ENCODE measurements at places on chromosomes 3 and 15.

- DNase-seq, result no peak
Observed at GRCh38 chr3:183094711-183095110, 4.6 kb downstream of the MCCC1 start.

- no peak for DNase-seq
Observed at GRCh38 chr3:46987743-46988401, 8.4 kb downstream of the NBEAL2 start.

DNA sequence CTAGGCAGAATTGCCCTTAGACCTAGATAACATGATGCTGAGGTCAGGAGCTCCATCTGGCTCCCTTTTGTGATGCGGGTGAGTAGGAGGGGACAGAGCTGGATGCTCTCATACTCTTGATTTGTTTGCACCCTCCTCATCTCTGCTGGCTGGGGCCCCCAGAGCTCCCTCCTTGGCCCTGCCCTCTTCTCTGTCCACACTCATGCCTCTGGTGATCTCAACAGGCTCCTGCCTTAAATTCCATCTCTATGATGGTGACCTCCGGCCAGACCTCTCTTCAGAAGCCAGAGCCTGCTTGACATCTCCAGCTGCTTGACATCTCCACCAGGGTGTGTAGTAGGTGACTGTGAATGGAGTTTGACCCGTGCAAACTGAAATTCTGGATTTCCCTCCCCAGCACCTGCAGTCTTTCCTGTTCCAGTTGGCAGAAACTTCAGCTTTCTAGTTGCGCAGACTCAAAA is 4.3 kb upstream of the FGD5 start:
- DNase-seq, result no peak

DNA sequence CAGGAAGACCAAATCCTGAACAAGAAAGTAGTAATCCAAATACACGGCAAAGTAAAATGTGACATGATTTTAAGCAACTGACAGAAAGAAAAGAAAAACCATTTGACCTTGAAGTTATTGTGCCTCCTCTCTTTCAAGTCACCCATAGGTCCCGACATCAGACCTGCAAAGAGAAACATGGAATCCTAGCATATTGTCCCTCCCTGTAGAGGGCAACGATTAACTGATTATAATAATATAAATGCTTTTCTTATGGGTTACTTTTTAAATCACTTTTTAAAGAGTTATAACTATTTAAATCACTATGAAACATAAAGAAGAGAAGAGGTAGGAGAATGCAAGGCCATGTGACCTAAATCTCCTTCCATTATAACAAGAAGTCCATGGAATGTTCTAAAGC is 143.2 kb upstream of the LIPC start:
- no peak for DNase-seq

DNA sequence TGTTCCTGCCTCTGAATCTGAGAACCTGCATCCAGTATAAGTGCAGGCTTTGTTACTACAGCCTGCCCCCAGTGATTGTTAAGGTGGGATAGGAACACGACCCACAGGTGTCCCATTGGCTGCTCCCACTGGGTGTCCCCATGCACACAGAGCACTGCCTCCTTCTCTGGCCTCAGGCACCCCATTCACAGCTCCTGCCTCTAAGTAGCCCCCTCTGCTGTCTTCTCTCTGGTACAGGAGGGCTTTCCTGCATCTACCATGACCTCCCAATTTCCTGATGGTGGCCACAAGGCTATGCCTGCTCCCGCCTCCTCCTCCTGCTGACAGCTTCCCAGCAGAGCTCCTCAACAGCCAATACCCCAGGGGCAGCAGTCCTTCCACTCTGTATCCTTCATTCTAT is 238.6 kb upstream of the TMC3 start:
- DNase-seq, result no peak

DNA sequence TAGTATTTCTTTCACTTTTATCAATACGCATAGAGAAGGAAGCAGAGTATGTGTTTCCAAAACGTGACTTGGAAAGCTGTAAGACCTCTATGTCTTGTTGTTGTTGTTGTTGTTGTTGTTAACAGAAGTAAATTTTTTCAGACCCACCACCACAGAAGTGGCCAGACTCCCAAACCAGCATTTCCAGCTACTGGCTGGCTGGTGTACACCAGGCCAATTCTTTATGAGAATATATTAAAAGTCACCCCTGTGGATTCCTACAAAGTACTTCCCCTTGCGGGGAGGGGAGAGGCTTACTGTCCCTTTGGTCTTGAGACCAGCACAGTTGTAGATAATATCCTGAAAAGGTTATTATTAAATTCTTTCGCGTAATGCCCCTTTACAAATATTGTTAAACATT is 1.6 kb upstream of the FOXP1 start:
- DNase-seq, result no peak

- no peak for DNase-seq
Observed at GRCh38 chr3:121885386-121885785, 8.8 kb upstream of the SLC15A2 start.

DNA sequence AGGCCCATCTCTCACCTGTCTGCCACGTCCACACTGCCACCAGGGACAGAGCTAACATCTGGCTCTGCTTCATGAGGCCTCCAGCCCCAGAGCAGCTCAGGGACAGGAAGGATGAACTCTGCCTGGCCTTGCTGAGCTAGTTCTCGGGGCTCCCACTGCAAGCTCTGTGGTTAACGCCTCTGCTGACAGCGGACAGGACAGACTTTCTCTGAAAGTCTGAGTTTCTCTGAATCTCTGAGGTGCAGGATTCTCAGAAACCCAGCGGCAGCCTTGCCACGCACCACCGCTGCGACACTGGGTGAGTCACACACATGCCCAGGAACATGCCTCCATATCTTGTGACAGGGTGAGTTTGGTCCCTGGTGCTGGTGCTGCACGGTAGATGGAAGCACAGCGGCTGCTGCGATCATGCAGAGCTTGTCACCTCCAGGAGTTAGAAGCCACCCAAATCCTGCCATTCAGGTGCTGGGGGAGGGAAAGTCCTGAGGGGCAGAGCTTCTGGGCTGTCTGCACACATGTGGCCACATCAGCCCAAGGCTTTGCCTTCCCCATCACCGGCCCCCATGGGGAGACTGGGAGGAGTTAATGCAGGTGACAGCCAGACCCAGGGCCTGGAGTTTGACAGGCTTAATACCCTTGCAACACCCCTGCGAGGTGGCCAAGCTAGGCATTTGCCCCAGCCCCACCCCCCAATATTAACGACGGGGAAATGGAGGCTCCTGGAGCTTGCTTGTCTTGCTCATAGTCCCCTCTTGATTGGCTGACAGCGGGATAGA is 267.0 kb downstream of the PLCL2 start:
- DNase-seq, result no peak

DNA sequence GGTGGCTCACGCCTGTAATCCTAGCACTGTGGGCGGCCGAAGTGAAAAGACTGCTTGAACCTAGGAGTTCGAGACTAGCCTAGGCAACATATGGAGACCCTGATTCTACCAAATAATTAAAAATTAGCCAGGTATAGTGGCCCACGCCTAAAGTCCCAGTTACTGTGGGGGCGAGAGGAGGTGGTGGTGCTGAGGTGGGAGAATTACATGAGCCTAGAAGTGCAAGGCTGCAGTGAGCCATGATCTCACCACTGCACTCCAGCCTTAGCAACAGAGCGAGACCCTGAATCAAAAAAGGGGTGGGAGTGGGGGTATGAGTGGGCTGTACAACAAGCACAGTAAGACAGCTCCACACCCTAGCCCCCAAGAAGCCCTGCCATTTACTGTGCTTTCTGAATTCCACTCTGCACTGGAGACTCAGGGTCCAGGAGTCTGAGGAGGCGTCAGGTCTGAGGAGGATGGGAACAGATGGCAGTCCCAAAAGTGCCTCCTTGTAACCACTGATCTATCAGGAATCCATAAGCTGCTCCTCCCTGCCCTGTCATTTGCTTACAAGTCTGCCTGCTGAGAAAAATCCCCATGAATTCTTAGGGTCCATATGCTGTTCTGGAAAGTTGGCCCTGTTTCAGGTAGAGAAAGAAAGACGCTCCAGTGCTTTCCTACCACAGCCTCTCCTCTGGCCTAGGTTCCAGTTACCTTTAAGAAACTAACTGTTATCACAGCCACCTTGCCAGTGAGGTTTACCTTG is 171.1 kb downstream of the MAGI1 start:
- no peak for DNase-seq

DNA sequence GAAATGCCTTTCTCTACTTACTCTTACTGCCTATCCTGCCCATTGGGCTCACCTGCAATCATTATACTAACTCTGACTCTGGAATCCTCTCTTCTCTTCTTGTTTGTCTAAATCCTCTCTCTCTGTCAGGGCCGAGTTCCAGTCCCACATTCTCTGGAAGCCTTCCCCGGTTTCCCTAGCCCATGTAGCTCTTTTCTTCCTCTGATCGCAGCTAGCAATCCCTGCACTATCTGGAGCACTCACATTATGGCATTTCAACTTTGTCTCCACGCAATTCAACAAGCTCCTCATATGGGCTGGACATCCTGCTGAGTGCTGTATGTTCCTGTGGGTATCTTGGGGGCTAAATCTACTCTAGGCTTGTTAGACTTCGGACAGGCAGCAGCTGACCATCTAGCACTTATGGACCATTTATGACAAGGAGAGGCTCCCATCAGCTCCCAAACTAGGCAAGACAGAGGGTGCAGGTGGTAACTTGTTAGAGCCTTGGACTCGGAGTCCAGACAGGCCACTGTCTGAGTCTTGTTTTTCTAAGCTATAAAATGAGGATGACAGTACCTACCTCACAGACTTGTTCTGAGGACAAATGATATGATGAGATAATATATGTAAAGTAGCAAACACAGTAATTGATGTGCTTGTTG is 58.3 kb downstream of the EPHB3 start:
- DNase-seq, result no peak

DNA sequence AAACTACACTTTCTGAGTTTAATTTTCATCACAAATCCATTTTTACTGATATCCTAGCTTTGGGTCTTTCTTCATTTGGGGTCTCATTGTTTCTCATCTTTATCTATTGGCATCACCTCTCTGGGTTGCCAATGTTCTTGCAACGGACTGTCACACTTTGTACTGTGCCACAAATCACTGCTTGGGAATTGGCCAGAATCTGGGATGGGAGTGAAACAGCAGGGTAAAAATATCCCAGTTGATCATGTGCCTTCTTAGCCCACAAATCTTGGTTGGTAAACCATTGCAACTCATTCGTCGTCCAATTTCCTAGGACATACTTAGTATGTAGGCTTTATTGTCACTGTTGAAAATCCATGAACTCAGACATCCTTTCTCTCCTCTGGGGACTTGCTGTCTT is 698.5 kb downstream of the OTOL1 start:
- no peak for DNase-seq

- no peak for DNase-seq
Observed at GRCh38 chr3:153552887-153553604, 391.0 kb downstream of the RAP2B start.

DNA sequence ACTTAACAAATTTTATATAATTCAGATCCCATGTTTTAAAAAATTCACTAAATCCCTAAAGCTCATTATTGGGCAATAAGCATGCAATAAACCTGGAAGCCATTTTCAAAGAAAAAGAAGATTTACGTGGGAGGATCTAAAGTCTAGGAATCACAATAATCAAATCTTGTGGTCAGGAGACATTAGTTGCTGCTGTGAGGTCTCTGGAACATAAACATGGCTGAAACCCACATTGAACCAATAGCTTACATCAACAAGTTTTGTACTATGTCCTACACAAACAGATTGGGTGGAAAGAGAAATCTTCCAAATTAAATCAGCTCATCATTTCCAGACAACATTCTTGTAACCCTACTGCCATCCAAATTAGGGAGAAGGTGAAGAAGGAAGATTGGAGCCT is 121.9 kb upstream of the EPHA3 start:
- no peak for DNase-seq

DNA sequence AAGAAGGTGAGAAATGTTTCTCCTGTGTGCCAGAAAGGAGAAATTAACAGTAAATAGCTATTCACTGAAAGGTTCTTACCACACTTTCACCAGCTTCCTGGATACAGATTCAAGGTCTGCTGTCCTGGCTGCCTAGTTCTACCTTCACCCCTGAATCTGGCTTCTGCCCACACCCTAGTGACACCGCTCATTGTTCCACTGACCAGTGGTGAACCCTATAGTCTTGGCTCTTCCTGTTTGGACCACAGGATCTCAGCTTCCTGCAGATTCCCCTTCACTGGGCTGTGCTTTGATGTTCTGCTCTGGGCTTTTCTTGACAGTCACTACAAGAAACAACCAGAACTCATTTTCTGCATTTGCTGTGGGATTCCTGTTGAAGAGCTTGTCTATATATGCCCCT is 250.0 kb downstream of the XXYLT1 start:
- no peak for DNase-seq

DNA sequence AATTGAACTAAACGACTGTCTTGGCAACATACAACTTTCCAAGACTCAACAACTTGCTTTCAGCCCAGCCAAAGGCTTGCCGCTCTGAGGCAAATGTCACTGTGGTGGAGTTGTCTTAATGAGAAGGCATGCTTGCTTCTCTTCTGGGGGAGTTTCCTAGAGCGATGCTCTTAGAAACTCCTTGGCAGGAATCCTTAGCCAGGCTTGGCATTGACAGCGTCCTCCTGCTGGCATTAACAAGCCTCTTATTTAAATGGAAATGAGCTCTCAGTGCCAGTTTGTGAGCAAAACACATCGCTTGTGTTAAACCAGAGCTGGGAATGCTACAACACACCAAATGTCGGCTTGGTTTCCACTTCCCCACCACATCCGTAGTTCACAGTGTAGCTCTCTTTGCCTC is 265.5 kb upstream of the TPRG1 start:
- DNase-seq, result no peak

DNA sequence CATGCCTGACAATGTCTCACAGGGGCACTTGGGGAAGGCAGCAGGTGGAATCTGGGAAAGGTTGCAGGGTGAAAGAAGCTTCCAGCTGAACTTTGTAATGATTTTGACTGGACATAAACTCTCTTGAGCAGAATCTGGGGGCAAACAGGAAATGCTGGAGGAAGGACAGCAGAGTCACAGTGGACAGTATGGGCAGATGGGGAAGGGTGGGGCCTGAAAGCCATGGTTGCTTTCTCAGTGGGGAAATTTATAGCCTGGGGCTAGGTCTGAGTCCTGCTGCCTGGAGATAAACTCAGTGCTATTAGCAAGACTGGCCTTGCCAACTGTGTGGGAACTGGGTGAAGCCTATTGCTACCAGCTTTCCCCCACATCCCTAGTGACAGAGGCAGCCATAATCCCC is 203.2 kb downstream of the OSBPL10 start:
- DNase-seq, result no peak

GRCh38 chr3:117036259-117036799 is 326.8 kb downstream of the TUSC7 start:
- DNase-seq, result no peak

DNA sequence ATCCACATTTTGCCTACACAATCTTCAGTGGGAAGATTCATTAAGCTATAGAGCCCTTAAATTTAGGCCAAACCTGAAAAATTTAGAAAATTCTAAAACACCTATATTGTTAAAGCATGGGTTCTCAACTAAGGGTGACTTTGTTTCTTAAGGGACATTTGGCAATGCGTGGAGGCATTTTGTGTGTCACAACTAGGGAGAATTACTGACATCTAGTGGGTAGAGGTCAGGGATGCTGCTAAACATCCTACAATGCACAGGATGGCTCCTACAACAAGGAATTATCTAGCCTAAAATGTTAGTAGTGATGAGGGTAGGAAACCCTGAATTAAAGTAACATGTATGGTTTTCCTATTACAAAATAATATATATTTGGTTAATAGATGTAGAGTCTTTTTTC is 55.8 kb downstream of the TBC1D5 start:
- DNase-seq, result no peak
